ENCODE measurements at places on chromosomes 11 and 22.

DNA sequence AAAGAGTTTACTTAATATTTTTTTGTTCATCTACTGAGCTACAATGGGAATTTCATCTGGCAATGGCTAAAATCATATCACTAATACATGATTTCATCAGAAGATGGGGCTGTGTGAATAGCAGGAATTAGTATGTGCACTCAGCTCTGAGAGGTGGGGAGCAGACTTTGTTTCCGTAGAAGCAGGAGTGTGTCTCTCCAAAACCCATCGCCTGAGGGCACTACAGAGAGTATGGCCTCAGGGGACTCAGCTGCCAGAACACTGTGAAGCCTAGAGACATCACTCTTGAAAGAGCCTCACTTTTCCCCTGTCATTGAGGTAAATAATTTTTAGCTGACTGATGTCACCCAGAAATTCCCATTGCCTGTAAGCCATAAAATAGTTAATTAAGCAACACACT lies 261.4 kb upstream of the ISX start:
- DNase-seq: no peak

DNA sequence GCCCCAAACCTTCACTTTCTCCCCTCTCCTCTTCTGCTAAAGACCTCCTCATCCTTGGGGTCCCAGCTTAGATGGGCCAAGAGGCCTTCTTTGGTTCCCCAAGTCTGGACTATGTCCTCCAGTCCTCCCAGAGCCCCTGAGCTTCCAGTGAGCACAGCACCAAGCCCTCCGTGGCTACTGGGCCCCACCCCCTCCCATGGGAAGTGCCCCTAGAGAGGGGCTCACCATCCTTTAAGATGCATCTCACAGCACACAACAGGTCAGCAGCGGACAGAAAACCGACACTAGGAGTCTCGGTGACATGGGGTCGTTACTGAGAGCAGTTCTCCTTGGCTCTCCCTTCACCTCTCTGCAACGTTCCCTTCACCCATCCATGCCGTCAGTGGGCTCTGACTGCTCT lies 2.7 kb downstream of the LRRC32 start:
- DNase-seq: no peak

- peak; percentile 30 for DNase-seq
Observed at GRCh38 chr11:105862736-105863367, 159.2 kb downstream of the MSANTD4 start.

DNA sequence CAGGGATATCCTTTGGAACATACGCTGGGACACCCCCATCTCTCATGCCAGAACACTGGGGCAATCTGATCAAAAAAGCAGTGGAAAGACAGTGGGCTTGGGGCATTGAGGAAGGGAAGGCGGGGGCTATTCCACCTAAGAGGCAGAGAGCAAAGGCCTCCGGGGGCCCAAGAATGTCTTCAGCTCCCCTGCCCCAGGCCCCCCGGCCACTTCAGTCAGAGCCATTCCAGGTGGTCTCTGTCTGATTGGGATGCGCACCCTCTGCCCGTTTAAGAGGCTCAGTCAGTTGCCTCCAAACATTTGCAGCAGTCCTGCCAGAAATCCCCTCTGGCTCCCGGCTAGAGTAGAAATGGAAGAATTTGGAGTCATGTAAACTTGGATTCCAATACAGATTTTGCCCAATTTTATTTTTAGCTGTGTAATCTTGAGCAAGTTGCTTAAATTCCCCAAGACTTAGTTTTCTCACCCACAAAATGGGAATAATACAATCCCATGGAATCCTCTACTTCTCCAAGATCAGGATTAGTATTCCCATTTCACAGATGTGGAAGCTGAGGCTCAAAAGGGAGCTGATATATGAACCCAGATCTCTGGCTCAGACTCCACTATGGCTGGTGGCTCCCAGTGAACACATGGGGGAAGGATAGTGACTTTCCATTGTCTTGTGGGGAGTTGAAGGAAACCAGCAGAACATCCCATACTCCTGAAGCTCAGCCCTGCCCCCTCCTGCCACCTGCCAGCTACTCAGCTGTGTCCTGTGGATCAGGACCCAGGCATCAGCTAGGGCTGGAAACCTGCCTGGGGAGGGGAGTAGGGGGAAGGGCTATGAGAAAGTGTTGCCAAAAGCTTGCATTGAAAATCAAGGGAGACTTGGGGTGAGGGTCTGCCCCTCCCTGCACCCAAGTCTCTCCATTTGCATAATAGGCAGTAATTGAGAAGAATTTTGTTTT lies 6.1 kb upstream of the WNT11 start:
- DNase-seq: no peak

DNA sequence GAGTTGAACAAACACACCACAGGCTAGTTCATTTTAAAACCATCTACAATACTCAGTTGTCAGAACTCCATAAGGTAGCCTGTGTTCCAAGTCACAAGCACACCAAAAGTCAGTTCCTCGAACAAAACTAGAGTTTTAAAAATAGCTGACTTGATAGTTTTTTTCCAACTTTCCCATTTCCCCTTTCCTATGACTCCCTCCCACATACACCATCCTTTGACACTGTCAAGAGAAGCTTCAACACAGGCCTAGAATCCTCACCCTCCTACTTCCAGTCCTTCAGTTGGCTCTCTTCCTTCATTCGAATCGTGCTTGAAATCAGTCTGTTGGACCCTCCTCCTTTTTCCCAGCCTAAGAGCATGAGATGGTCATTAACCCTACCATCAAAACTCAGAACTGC lies 105.7 kb upstream of the AKIP1 start:
- no peak for DNase-seq

GRCh38 chr22:23281406-23282088 lies 101.2 kb downstream of the BCR start:
- peak; percentile 73 for DNase-seq

Measured in NCI-H460 (cell line).